ENCODE measurements at places on chromosomes 4 and X. TPM values are rescaled to one million over a fixed set of nuclear protein-coding genes. Genes with fewer than 3 reads are reported as not detected.

GRCh38 chr4:147732518-147733235, 789 bp downstream of the ARHGAP10 start:
- peak; percentile 38 for DNase-seq

- DNase-seq, result no peak
These were observed 191.2 kb downstream of the RRAGB start for GRCh38 chrX:55908661-55909212.

GRCh38 chr4:75557696-75558095, 1.8 kb downstream of the ODAPH start:
- DNase-seq, result no peak

DNA sequence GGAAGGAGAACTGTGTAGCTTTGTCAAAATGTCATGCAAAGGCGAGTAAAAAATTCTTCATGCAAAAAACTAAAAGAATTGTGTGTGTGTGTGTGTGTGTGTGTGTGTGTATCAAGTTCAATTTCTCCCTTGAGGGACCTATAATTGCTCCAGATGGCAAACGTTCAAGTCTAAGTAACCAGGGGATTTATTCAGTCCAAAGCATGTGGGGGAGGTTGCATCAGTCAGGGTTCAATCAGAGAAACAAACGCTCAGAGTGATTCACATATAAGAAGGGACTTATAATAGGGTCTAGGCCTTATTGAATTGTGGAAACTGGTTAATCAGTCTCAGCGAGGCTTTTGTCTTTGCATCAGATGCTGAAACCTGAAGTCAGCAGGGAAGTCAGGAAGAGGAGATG, 5.0 kb downstream of the DCAF8L1 start:
- DNase-seq, result no peak

DNA sequence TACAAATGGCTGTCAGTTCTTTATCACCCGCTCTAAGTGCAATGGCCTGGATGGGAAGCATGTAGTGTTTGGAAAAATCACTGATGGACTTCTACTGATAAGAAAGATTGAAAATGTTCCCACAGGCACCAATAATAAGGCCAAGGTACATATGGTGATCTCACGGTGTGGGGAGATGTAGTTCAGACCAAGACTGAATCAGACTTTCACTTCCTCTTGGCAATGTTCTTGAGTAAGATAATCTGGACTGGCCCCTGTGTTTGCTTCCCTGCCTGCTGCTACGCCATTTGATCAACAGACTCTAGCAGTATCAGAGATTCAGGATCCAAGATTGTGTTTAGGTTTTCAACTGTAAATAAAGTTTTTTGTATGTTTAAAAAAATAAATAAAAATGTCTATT, 682.2 kb upstream of the AMOT start:
- no peak for DNase-seq

DNA sequence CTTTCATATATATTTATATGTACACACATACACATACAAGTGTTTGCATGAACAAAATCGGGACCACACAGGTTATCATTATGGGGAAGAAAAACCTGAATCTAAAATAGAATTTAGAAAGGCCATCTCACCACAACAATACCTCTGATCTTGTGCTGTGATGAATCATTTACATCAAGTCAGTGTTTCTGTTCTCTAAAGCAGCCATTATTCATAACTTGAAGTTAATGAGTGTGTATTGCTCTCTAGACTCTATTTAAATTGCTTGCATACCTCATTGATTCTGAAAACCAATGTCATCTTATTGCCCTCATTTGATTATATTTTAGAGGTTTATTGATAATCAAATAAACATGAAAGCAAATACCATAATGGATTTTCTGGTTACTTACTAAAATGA, 71.6 kb downstream of the FAM114A1 start:
- DNase-seq, result no peak

- DNase-seq, result no peak
These were observed 507.7 kb upstream of the DIAPH2 start for GRCh38 chrX:96176921-96177320.

DNA sequence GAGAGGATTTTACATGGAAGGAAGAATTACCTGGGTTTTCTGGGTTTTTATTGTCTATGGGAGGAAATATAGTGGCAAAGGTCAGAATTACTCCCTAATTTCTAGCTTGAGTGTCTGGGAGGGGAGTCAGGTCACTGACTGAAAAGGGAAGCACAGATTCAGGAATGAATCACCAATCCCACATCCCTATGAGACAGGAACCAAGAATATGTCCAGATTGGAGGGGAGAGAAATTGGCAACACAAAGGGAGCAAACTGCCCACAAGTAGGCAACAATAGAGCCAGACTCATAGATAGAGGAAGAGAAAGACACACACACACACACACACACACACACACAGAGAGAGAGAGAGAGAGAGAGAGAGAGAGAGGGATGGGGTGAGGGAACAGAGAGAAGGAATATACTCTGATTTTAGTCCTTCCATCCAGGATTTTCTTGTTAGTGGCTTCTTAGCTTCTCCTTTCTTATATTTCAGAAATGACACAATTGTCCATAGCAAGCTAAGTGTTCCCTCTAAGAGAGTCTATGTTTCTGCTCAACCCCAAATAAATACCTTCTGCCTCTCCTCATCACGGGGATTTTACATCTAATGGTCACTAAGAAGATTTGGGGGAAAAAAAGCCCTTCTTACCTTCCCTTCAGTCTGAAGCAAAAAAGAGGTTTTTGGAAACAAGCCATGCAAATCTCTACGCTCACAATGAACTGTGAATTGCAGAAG, 12.0 kb downstream of the P2RY10 start:
- DNase-seq, result no peak

DNA sequence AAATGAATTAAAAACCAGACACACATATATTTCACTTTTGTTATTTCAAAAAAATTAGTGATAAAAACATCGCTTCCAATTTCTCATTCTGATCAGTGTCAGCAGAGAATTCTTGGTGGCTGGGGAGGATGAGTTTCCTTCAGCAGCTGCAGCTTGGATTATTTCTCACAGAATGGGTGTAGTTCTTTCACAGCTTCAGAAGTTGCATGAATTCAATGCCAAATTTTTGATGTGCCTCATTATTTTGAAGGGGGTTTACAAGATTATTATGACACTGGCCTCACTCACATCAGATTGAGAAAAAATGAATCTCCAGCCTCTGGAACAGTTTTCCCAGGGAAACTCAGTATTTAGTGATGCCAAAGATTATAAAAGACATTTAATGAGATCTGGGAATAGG, 184.9 kb upstream of the WDFY3 start:
- no peak for DNase-seq

GRCh38 chr4:107292979-107293378, 256.9 kb upstream of the DKK2 start:
- DNase-seq, result no peak

- DNase-seq, result no peak
These were observed 86.1 kb downstream of the CPE start for GRCh38 chr4:165464813-165465381.

DNA sequence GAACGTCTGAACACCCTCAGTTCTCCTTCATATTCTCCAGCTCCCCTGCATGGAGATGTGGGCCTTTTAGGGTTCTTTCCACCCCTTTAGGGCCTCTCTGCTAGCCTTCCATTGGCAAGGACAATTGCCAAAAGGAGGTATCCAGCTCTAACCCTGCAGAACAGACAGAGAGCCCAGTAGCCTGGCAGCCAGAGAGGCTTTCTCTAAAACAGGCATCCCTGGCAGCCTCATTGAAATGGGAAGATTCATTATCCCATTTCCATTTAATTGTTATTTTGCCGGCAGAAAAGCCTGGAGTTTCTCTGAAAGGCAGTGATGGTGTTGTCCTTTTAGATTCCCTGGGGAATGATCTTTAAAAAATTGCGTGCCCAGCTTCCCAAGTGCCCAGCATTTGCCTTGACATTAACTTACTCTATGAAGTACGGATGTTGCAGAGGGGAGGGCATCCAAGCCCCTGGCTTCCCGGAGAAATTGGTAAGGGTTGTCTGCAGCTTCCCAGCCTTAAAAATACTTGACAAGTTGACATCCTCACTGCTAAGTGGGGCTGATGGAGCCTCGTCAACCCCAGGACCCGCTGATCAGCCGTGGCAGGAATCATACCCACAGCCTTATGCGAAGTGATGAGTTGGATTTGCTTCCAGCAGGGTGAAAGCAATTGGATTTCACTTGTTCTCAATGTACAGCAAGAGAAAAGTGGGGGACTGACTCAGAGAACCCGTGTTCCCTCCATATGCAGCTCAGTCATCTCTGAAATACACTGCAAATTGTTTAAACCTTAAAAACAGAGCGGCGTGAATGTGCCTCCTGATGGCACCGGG, 244.1 kb downstream of the CRLF2 start:
- DNase-seq, result no peak

DNA sequence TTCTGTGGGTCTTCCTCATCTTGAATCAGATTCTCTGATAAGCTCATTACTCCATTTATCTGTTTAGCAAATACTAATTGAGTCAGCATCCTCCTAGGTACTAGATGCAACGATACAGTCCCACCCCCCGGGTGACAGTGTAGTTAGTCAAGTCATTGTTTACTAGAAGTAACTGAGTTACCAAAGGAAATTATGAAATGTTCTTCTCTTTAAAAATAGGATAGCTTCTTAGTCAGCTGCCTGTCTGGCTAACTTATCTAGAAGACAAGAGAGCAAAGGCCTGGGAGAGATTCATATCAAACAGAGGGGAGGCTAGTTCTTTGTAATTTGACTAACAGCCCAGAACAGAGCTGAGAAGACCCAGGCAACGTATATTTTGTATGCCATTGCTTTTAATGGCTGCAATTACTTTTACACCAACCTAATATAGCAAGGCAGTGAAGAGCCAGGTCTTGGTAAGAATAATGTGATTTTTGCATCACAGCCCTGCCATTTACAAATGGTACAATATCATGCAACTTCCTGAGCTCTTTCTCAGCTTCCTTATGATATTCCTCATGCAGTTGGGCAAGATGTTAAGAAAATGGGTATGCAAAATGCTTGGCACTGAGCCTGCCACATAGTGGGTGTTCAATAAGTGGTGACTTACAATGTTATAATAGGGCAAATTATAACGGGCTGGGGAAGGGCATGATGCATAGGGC, 149.9 kb downstream of the CHIC2 start:
- no peak for DNase-seq

DNA sequence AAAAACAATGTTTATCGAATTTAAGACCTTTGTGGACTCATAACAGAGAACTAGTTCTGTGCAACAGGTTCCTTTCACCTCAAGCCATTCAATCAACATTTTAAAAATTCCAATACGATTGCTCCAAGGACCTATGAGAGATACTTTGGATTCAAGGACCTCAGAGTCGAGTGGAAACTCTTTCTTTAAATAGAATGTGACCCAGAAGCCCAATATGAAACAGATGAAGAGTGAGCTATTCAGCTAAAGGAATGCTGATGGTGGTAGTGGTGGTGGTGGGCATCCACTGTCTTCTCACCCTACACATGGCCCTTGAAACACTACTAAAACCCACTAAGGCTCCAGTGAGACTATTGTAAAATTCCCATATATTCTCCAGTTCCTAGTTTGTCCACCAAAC, 257.2 kb downstream of the DMD start:
- no peak for DNase-seq

DNA sequence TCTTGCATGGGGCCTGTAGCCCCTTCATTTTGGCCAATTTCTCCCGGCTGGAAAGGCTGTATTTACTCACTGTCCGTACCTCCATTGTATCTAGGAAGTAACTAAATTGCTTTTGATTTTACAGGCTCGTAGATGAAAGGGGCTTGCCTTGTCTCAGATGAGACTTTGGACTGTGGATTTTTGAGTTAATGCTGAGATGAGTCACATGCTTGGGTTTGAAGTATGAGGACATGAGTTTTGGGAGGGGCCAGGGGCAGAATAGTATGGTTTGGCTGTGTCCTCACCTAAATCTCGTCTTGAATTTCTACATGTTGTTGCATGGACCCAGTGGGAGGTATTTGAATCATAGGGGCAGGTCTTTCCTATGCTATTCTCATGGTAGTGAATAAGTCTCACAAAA, 407.6 kb upstream of the NDST3 start:
- DNase-seq, result no peak

- no peak for DNase-seq
These were observed 126.3 kb downstream of the MID1IP1 start for GRCh38 chrX:38927592-38927991.

HSFX1 gene
- total RNA-seq, result 0.25 TPM

PLAC8 gene
- 140 TPM for total RNA-seq

SH3RF1 gene
- total RNA-seq, result 0.87 TPM

KCNE5 gene
- 0.42 TPM for total RNA-seq

ERAS gene
- total RNA-seq, result 0.54 TPM

All from activated naive CD8-positive, alpha-beta T cell treated with anti-CD3 and anti-CD28 coated beads for 36 hours (primary cell).